IMR-90 (cell line): ENCODE measurements at places on chromosomes 6 and 20. TPM values are rescaled to one million over a fixed set of nuclear protein-coding genes. Genes with fewer than 3 reads are reported as not detected.

- DNase-seq, result no peak
Measured at GRCh38 chr20:42754706-42755105, 435.0 kb downstream of the PTPRT start.

EYS gene
- total RNA-seq, result under 0.01 TPM in 2 replicates

RBPJL gene
- total RNA-seq, result not detected in 2 replicates

HLA-DQB1 gene
- total RNA-seq, result not detected in 2 replicates

LATS1 gene
- total RNA-seq, result 18.3 and 20.1 TPM in 2 replicates
